ENCODE measurements at places on chromosomes 11 and 22. TPM values are rescaled to one million over a fixed set of nuclear protein-coding genes. Genes with fewer than 3 reads are reported as not detected.

DNA sequence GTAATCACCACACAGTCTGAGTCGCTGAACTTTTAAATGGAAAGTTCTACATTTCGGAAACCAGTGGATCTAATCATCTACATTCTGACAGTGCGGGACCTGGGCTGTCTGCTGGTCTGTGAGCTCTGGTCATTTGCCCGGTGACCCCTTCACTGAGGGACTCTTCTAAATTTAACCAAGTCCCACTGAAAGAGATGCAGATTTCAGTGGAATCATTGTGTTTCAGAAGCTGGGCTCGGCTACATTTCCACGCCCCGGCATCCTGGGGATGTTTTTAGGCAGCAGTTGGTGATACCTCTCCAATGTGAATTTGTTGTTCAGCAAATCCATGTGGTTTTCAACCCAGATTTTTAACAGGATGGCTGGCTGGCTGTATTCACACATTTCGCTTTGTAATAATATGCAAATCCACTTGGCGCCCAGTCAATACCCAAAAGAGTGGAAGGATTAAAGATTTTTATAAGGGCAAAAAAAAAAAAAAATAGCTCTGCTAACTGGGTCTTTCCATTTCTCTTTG lies 145.5 kb upstream of the RASSF10 start:
- no peak for DNase-seq

The RPUSD4 gene
- total RNA-seq = 45.6 TPM

DNA sequence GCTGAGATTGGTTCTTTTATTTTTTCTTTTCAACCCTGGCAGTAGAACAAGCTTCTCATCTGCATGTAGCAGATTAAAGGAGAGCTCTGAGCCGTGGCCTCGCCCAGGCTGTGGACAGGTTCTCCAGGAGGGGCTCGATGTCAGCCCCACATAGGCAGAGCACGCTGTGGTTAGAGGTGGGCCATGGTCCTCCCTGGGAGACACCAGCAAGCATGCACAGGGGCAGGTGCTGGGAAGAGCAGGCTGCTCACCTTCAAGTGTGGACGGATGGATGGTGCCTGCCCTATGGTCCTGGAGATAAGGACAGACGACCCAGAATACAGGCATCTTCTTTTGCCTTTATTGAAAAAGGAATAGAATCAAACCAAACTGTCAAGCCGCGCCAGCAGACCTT lies 634.8 kb downstream of the BRD1 start:
- no peak for DNase-seq

DNA sequence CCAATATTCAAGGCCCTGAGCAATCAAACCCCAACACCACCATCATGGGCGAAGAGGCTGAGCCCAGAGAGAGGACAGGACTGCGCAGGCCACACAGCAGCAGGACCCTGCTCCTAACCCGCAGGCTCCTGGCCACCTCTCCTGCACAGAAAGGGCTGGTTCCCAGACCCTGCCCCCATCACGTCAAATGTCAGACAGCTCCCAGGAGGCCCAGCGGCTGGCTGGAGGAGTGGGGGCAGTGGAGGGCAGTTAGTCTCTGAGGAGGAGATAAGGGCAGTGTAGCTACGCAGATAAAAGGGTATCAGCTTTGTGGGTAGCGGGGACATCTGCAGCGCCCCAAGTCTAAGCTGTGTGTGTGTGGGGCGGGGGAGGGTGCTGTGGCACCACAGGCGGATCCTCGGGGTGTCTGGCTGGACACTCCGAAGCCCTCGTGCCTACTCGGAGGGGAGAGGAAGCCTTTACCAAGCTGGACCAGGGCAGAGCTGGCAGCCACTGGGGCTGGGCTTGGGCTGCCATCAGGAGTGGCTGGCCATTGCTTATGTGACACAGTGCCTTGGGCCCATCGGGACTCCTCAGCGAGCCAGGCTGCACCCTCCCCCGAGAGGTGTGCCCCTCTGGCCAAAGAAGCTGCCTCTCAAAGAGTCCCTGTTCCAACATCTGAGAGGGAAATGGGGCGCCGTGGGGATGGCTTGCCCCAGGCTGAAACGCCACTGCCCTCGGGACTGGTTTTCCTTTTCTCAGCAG lies 21.5 kb downstream of the FADS3 start:
- DNase-seq = no peak

DNA sequence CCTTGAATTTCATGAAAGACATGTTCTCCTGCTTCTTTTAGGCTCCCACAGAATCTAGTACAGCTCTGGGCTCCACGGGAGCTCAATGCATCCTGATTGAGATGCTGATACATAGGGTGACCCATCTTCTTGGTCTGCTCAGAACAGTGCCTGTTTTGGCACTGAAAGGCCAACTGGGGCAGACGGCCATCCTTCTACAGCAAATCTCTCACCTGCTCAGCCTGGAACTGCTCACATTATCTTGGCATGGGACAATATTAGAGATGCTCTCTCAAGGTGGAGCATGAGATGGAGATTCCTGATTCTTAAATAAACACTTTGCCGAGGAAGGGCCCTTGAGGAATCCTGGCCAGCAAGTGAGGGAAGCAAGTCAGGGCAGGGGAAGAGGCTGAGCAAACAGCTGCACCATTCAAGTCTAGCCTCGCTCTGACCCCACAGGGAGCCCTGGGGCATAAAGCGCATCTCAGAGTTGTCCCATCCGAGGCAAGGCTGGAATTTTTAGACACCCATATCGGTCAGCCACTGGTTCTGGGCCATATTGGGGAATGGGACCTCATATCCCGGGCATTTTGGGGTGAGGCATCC lies 58.4 kb upstream of the CSNK2A3 start:
- no peak for DNase-seq

The MS4A3 gene
- not detected for total RNA-seq

The RTN4R gene
- total RNA-seq = 1.1 TPM

The SCGB2A2 gene
- not detected for total RNA-seq

The SLC35E4 gene
- total RNA-seq = 3.9 TPM

- peak; percentile 31 for DNase-seq
These were observed 101.9 kb downstream of the WT1 start for GRCh38 chr11:32333320-32333991.

DNA sequence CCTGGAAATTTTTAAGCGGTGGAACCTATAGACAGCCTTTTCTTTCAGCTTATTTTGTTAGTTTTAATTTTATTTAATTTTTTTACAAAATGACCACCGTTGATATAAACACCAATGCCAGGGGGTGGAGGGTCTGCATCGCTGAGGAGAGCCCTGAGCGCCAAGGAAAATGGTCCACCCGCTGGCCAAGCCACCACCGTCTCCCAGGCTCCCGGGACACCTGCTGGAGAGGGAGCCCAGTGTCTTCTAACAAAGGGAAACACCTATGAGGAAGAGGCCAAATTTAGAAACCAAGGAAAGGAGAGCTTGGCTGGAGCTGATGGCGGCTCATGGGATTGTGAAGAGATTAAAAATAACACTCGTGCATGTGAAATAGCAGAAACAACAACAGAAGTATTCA lies 288 bp upstream of the KRTAP5-8 start:
- no peak for DNase-seq

DNA sequence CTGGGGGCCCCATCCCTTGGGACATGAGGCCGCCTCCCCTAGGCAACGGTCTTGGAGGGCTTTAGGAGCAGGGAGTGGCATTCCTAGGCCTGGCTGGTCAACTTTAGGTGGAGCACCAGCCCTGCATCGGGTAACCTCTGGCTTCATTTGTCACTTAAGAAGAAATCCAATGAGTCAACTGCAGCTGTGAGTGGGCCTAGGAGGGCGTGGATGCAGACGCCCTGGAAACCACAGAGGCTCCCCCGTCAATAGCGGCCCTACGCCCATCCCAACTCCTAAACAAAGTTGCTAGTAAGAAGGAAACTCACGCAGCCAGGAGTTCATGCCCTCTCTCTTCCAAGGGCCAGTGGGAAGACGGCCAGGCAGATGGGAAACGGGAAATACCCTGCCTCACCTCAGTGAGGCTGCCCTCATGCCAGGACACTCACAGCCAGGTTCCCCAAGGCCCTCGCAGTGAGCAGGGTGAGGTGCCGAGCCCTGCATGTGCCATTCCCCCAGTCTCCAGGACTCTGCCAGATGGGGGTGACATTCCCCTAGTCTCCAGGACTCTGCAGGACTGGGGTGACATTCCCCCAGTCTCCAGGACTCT lies 20.8 kb downstream of the BID start:
- no peak for DNase-seq

- peak; percentile 88 for DNase-seq
These were observed 1.0 kb upstream of the PPP6R2 start for GRCh38 chr22:50341977-50342650.

The NCF4 gene
- 7.0 TPM for total RNA-seq

- no peak for DNase-seq
These were observed 203.7 kb downstream of the PGR start for GRCh38 chr11:100925935-100926334.

GRCh38 chr11:46203746-46204145 lies 73.7 kb upstream of the CREB3L1 start:
- no peak for DNase-seq

The MRGPRX4 gene
- total RNA-seq = not detected

DNA sequence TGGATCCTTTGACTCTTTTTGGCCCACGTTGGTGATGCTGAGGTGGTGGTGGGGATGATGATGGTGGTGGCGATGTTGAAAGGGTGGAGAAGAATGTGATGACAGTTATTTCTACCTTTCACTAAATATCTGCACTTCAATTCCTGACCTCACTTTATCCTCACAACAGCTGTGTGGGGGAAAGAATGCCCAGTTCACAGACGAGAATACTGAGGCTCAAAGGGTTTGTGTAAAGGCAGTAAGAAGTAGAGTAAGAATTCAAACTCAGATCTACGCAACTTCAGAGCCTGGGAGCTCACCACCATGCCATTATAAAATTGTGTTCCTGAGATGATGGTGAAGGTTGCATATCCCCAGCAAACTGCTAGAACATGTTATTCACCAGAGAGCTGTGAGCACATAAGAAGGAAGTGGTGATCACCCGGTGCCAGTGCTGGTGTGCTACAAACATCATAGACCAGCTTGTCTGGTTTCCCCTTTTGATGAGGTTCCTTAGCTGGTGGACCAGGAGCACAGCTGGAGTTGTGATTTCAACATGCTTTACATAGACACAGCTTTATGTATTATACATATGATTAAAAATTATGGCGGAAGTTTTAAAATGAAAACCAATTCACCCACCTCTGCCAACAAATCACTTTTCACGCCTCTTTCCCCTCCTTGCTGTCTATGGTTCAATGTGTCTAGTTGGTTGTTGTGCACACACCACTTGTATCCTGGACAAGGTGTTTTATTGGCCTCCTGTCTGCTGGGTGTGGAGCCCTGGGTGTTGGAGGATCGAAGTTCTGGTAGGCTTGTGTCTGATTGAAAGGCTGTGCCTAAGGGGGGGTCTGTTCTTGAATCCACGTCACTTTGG lies 6.2 kb downstream of the ST14 start:
- no peak for DNase-seq

The POU2AF3 gene
- not detected for total RNA-seq

DNA sequence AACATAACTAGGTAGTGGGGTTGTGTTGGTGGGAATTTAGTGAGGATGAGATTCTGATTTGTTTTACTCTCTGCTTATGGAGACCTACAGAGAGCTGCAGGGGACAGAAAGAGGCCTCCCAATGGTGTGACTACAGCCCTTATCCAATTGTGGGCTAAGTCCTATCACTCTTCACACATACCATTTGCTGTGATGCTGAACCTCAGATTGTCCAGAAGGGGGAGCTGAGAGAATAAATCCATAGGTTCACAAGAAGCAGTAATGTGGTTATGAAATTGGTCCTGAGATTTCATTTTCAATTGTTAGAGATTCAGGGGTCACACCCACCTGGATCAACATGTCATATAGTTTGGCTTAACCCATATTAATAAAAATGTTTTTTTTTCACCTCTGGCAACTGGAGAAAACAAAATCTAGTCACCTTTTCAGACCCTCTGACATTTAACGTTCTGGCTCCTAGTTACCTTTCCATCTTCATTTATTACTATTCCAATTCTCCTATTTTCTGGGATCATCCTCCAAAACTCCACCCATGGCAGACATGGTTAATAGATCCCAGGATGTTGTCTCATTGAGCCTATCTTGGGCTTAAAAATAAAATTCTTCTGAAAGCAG lies 53.3 kb upstream of the PTPN5 start:
- DNase-seq = no peak

The VPS51 gene
- 101 TPM for total RNA-seq

DNA sequence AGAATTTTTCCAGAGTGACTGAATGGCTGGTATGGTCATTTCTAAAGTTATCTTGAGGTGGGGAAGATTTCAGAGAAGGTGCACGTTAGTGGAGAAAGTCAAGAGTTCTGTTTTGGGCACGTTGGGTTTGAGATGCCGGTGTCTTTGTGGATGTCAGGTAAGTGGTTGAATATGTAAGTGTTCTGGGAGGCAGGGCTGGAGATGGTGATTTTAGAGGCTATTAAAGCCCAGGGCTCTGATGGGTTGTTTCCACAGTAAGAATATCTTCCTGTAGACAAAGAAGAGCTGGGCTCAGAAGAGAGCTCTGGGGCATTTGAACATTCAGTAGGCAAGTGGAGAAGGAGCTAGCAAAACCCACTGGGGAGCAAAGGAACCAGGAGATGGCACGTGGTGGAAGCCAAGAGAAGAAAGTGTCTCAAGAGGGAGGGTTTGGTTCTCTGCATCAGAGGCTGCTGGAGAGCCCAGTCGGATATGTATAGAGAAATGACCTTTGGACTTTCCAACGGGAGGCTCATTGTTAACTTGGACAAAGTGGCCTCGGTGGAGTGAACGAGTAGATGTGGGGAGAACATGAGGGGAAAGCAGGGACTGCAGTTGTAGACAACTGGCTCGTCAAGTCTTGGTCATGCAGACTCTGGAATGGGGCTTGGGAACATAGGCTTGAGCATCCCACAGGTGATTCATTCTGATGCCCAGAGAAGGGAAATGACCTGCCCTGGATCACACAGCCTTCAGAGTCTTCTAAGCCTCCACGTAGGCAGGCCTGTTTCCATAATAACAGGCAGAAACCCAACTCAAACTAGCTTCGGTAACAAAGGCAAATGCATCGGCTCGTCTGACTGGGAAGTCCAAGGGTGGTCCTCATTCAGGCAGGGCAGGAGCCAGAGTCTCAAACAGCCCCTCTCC lies 98.4 kb upstream of the PARVA start:
- no peak for DNase-seq
